ENCODE measurements at places on chromosomes 13 and 19.

DNA sequence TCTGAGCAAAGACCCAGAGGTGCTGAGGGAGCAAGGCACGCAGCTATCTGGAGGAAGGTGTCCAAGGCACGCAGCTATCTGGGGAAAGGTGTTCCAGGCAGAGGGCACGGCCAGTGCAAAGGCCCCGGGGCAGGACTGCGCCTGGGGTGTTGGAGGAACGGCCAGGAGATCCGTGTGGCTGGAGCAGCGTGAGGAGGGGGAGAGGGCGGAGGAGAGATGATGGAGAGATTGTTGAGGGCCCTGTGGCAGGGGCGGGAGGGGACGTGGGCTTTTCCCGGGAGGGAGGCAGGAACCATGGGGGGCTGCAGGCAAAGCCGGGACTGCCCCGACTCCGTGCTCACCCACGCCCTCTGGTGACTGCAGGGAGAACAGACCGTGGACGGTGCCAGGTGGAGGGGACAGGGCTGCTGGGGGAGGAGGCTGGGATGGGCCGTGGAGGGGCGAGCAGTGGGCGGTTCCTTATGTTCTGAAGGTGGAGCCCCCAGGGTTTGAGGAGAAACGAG, 13.3 kb upstream of the MISP start:
- no peak for DNase-seq

GRCh38 chr13:112469071-112469745, 93.1 kb downstream of the SPACA7 start:
- no peak for DNase-seq

GRCh38 chr19:10112895-10113591, 1.6 kb downstream of the P2RY11 start:
- DNase-seq = peak; percentile 53

DNA sequence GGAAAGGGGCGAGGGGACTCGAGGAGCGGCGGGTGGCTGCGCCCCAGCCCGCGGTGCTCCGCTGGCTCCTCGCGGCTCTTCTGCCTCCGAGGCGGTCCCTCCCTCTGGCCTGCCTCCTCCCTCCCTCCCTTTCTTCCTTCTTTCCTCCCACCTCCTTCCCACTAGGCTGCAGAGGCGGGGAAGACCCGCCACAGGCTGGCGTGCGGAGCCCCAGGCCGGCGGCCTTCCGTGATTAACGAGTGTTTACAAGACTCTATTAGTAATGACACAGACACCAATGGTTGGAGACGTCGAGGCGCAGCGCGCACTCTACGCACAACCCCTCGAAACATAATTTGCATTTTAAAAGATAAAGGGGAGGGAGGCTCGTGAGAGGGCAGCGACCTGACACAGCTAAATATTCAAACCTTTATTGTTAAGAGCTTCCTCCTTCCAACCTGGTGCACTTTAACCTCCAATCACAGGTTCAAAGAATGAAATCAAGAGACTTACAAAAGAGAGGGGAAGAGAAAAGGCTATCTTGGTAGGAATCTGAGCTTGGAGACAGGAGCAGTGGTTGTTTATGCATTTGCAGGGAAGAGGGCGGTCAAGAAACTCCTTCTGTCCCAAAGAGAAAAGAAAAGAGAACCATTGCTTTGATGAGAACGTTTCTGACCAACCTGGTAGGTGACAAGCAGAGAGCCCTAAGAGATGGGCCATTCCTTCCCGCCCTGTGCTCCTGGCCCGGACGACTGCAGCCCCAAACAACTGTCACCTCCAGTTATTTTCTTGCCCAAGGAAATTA, at the start of gene CDX2:
Gene CDX2, minus strand, starts transcription at position 234 of the 784 bp plus-strand sequence. CDS start 309 bp downstream, outside the sequence.
- peak; percentile 59 for DNase-seq

DNA sequence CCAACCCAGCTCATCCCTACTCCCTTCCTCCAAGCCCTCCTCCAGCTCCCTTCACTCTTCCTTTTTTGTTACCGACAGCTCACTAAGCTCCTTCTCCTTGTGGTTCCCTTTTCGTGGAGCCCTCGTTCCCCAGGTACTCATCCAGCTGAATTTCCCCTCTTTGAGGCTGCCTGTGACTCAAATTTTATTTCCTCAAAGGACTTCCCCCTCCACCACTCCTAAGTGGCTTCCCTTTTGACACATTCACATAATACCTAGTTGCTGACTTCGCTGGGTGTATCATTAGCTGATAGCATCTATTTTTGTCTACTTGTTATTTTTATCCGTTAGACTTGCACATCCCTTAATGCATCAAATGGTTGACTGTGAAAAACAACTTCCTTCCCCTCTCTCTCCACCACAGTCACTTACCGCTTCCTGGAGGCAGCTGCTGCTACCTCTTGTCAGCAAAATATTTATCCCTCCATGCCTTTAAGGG, 14.5 kb downstream of the FFAR2 start:
- no peak for DNase-seq

DNA sequence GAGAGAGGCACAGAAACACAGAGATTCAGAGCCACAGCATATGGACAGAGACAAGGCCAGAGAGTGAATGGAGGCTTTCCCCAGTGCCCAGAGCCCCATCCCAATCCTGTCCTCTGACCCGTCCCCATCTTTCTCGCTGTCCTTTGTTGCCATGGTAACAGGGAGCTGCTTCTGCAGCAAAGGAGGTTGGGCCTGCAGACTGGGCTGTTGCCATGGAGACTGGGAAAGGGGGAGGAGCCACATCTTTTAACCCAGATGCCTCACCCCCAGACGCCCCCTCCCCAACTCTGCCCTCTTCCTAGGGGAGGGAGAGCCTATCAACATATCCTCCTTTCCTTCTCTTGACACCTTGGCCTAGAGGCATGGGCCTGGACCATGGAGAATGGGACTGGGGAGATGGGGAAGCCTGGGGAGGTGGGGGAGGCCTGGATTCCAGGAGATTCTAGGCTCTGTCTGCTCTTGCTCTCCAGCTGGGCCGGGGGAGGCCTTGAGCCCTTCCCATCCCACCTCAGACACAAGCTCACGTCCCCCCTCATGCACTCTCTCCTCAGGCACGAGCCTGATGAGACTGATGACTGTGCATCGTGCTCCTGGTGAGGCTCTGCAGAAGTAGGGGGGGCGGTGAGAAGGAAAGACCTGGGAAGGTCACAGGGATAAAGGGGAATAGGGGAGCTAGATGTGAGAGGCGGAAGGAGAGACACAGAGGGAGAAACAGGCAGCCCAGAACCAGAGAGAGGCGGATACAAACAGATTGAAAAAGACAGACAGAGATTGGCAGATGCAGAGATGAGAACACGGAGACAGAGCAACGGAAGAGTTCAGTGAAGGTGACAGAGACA, 2.1 kb upstream of the ATP1A3 start:
- DNase-seq = no peak

- no peak for DNase-seq
Observed at GRCh38 chr19:49594993-49595818, 4.2 kb downstream of the PRR12 start.

DNA sequence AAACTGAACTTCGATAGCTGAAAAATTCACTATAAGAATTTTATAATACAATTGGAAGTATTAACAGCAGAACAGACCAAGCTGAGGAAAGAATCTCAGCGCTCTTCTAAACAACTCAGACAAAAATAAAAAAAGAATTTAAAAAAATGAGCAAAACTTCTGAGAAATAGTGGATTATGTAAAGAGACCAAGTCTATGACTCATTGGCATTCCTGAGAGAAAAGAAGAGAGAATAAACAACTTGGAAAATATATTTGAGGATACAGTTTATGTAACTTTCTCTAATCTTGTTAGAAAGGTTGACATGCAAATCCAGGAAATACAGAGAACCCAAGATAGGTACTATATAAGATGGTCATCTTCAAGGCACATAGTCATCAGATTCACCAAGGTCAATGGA, 25.4 kb downstream of the SLC25A15 start:
- no peak for DNase-seq

GRCh38 chr13:91986761-91987483, 588.5 kb downstream of the GPC5 start:
- DNase-seq = no peak

DNA sequence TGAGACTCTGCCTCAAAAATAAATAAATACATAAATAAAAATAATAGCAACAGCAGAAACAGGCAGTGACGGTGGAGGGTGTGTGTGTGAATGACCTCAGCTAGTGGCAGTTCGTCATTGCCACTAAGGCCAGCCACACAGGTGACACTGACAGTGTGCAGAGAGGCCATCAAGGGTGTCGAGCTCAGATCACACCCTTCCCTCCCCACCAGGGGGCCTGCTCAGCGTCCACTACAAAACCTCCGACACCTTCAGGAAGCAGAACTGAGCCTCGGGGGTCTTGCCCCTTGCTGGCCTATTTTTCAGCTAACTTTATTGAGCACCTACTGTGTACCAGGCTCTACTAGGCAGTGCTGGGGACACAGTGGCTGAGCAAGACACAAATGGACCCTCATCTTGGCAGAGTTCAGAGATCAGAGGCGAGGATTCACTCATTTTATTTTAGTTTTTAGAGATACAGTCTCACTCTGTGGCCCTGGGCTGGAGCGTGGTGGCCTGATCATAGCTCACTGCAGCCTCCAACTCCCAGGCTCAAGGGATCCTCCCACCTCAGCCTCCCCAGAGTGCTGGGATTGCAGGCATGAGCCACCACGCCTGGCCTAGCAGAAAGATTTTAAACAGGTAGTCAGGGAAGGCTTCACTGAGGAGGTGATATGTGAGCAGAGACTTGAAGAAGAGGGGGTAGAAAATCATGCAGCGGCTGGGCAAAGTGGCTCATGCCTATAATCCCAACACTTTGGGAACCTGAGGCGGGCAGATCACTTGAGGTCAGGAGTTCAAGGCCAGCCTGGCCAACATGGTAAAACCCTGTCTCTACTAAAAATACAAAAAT, 30.3 kb upstream of the SEMA6B start:
- DNase-seq = no peak

DNA sequence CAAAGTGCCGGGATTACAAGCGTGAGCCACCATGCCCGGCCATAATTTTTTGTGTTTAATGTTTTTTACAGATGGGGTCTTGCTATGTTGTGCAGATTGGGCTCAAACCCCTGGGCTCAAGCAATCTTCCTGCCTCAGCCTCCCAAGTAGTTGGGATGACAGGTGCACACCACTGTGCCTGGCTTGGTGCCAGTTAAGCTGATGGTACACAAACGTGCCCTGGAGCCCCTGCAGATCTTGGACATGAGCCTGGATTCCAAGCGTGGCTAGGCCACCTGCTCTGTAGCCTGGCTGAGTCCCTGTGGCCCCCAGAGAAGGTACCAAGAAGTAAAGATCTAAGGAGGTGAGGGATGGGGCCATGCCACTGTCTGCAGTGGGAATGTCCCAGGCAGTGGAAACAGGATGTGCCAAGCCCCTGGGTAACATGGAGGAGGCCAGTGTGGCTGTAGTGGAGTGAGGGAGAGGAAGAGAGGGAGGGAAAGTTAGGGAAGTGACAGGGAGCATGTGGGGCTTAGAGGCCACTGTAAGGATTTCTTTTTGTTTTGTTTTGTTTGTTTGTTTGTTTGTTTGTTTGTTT, 7.0 kb downstream of the PRODH2 start:
- no peak for DNase-seq

- peak; percentile 69 for DNase-seq
Observed at GRCh38 chr13:50126263-50126992, 111.2 kb downstream of the KCNRG start.

DNA sequence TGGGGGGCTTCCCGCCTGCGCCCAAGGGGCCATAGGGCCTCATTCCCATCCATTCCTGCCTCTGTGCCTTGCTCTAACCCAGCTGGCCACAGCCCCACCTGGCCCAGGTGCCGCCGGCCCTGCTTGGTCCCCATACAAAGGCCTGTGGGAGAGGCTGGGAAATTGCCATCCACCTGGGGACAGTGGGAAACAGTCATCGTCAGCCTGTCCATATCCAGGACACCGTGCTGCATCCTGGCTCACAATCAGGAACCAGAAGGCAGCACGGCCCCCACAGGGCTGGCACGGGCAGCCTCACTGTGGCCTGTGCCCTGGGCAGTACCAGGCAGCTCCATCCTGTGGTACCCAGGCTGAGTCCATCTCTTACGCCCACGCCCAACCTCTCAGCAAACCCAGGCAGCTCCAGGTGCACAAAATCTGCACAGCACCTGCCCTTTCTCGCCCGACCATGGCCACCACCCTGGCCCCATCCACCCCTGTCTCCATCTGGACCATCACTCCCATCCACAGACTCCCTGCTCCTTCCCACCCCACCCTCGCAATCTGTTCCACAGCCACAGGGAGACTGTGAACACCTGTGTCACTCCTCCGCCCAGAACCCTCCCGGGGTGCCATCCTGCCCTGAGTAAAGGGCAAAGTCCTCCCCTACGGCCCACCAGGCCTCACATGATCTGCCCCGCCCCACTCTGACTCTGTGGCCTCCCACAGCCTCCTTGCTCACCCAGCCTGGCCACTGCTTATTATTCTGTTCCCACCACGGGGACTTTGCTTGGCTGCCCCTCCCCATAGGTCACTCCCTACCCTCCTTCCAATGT, 21.1 kb upstream of the FBXO27 start:
- DNase-seq = peak; percentile 64

DNA sequence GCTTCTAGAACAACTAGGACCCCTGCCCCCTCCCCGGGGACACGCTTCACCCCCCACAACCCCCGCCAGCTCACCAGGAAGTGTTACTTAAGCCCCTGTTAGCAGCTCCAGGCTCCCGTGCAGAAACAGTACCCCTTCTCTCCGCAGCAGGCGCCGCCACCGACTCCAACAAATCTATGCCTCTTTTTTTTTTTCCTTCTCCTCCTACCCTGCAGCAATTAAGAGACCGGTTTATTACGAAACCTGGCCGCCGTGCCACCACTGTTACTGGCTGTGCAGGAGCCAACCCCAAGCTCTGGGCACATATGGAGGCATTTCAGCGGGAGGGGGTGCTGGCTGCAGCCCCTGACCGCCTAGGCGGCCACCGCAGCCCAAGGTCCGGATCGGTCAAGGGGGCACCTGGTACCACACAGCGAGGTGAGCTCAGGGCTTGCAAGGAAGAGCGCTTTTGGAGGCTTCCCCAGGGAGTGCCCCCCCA, 2.4 kb downstream of the GADD45B start:
- peak; percentile 53 for DNase-seq

DNA sequence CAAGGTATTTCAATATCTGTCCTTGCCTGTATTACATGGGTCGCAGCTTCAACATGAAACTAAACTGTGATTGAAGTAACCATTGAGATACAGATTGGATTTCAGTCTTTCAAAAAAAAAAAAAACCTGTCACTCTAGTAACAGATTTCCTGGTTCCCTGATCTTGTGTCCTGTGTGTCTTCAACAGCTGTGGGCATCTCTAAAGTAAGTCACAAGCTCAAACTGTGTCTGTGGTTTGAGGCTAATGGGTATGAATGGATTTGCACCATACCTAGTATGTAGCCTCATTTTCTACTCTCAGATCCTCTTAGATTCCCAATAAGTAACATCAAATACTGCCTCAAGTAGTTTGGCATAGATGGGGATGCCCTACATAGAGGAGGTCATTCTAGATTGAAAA, 300.1 kb downstream of the COG6 start:
- DNase-seq = no peak

Measured in HT-29 (cell line).